Spinal cord (tissue), 10 donors: ENCODE measurements at places on chromosomes 4 and X.

DNA sequence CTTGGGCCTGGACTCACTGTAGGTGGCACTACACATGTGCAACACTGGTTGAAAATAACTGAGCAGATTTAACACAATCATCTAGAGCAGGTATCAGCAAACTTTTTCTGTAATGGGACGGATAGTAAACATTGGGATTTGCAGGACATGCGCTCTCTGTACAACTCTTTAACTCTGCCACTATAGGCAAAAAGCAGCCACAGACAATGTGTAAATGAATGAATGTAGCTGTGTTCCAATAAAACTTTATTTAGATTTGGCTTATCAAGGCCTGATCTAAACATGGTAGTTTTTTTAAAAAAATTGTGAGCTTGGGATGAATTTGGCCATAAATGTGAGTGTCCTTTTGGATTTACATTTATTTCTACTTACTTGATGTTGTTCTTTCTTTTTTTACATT lies 407.3 kb downstream of the FAT4 start:
- no peak for DNase-seq

DNA sequence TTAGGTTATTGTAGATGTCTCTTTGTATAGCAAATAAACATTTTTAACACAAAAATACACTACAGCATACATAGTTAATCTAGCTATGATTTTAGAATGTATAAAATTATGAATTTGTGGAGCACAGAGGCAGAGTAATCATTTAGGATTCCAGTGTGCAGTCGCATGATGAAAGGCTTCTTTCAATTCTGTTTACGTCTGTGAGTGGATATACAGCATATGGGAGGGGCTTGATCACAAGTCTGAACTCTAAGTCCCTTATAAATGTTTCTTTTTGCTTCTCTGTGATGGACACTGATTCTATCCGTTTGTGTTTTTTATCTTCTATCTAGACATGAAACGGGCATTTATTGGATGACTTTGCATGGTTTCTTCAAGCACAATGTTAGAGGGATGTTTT lies 1239.6 kb upstream of the AGA start:
- no peak for DNase-seq

GRCh38 chrX:154795016-154795415 lies 10.3 kb downstream of the MPP1 start:
- no peak for DNase-seq

- peak; percentile 80 for DNase-seq
Measured at GRCh38 chr4:76624241-76624681, 189.2 kb downstream of the SHROOM3 start.

GRCh38 chr4:153281476-153281875 lies 63.0 kb upstream of the MND1 start:
- no peak for DNase-seq

DNA sequence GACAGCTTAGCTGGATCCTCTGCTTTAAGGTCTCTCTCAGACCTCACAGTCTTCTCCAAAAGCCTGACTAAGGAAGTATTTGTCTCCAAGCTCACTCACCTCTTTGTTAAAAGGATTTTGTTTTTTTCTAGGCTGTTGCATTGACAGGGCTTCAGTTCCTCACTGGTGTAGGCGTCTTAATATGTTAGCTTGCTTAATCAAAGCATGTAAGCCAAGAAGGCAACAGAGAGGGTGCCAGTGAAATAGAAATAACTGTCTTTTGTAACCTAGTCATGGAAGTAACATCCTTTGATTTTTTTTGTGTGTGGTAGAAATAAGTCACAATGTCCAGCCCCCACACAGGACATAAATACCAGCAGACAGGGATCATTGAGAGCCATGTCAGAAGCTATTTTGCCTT lies 58.8 kb downstream of the FIP1L1 start:
- no peak for DNase-seq

GRCh38 chrX:44947995-44948394 lies 75.0 kb downstream of the KDM6A start:
- no peak for DNase-seq

DNA sequence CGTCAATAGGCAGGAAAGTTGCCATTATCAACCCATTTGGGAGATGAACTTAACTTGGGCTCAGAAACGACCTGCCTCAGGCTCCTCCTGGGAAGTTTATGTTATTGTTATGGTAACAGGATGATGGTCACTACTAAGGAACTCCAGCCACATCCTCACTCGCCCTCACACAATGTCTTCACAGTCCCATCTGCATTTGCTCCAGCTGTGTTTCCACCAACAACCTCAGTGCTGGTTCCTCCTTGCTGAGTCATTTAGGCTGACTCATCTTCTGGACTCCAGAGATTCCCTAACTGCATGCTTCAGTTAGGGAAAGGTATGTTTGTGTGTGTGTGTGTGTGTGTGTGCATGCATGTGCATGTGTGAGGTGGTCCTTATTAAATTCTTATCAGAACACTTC lies 293.4 kb upstream of the BOD1L1 start:
- no peak for DNase-seq

DNA sequence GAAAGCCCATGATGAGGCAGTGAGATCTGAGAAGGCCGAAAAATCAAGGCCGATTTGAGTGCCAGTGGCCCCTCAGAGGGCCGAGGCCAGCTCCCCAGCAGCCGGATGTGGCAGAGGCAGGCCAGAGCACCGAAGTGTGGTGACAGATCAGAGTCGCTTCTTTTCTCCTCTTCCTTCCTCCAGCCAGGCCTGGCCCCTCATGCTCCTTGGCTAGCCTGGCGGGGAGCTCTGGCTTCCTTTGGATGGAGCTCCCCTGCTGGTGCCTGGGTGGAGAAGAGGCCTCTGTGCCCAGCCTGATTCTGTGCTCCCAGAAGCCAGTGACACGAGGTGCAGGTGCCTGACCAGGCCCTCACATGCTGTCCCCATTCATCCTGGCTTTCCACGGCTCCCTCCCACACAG lies 127.2 kb upstream of the PABPC4L start:
- DNase-seq = no peak

DNA sequence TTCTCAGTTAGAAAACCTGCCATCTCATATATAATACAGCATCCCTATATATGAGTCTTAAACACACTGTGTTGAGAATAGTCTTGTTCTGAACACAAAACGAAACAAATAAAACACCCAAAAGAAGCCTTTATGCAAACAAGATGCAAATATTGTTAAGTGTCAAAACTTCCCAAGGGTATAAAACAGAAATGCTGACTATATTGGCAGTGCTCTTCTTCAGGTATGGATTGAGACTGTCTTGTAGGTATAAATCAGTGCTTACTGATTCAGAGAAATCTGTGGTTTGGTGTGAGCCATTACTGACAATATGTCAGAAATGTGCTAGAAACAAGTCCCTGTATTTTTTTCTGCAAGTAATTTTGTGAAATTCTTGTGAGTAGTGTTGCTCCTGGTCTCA lies 82.8 kb upstream of the CTSO start:
- no peak for DNase-seq

DNA sequence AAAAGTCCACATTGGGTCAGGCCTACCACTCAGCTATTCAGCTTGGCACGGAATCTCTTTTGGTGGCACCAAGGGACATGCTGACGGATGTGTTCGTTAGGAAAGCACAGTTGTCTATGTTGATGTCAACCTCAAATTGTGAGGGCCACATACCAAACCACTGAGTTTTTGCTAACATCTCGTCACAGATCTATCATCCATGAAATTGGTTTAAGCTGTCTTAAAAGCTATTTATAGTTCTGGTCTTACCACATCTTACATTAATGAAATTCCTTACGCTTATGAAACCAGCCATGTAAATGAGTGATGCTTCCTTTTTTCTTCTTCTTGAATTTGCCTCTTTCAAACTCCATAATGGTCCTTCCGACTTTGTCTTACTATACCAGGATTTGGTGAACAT lies 101.5 kb downstream of the MGST2 start:
- DNase-seq = no peak

- DNase-seq = no peak
Measured at GRCh38 chr4:20288846-20289512, 37.3 kb downstream of the SLIT2 start.

GRCh38 chr4:183390374-183390773 lies 54.1 kb upstream of the CDKN2AIP start:
- no peak for DNase-seq

GRCh38 chr4:4647041-4647440 lies 105.2 kb upstream of the STX18 start:
- no peak for DNase-seq

- no peak for DNase-seq
Measured at GRCh38 chrX:106955004-106955772, 35.0 kb downstream of the CLDN2 start.

DNA sequence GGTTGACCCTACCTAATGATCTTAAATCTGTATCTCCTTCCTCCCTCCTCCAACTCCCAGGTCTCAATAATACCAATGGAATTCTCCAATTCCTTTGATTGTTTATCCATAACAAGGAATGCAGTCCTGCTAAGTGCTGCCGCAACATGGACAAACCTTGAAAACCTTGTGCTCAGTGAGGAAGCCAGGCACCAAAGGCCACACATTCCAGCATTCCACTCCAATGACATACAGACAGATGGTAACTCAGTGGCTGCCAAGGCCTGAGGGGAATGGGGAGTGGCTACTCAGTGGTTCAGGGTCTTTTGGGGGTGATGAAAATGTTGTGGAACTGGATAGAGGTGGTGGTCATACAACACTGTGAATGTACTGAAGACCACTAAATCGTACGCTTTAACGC lies 10.4 kb downstream of the HAUS7 start:
- DNase-seq = no peak

GRCh38 chr4:116118221-116118620 lies 967.2 kb downstream of the TRAM1L1 start:
- peak; percentile 42 for DNase-seq

GRCh38 chr4:87839592-87839946 lies 6.8 kb downstream of the MEPE start:
- DNase-seq = no peak

- DNase-seq = no peak
Measured at GRCh38 chr4:111228874-111229273, 606.0 kb upstream of the PITX2 start.

DNA sequence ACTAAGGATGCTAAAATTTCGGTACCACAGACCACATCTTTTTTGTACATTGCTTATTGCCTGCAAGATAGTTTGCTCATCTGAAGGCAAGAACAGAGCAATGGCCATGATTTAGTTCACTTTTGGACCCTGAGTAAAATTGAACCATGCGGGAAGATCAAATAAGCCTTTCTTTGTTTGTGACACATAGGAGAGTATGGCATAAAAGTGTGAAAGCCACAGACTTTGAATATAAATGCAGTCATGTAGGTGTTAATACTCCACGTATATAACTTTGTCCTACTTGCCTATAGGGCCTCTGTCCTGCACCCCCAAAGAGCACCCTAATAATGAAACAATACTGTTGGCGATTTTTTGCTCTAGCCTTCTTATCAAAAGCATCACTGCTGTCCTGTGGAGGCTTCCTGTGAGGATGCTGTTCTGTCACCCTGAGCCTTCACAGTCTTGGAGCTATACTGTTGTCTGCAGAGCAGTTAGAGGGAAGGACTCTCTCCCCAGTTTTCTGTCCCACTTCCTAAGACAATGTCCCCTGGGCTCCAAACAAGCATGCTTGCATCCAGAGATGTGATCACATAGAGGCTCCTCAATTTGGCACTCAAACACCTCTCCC lies 10.2 kb upstream of the CXCL13 start:
- no peak for DNase-seq

DNA sequence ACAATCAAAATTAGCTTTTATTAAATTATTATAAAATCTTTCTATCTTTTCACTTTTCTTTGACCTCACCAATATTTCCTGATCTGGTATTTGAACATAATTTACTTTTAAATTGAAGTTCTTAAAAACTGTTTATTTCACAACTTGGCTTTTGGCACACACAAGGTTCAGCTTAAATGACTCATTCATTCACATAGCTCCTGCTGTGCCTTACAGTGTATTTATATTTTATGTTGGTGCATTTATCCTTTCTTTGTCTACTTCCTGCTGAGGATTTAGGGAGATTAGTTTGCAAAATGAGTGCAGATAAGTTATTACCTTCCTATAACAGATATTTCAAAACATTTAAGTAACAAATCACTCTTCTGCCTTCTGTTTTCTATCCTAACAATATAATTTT lies 430.6 kb downstream of the DTHD1 start:
- peak; percentile 20 for DNase-seq

DNA sequence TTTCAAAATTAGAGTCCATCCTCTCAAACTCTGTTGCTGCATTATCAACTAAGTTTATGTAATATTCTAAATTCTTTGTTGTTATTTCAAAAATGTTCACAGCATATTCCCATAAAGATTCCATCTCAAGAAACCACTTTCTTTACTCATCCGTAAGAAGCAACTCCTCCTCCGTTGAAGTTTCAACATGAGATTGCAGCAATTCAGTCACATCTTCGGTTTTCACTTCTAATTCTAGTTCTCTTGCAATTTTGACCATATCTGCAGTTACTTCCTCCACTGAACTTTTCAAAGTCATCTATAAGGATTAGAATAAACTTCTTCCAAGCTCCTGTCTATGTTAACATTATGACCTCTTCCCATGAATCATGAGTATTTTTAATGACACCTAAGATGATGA lies 216.6 kb upstream of the SLC7A11 start:
- no peak for DNase-seq

DNA sequence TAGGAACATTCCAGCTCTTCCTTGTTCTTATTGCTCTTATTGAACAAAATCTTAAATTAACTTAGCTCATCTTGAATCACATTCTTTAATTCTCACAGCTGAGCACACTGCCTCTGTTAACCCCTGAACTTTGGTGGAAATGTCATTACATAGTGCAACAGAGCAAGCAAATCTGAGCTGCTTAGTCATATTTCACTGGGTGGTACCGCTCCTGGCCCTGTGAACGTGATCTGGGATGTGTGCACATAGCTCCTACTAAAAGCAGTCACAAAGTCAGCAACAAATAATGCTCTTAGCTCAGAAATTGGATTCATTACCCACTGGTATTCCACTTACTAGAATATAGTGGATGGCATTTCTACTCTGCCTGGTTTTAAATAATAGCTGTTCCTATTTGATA lies 27.9 kb downstream of the ARHGEF6 start:
- no peak for DNase-seq

GRCh38 chrX:73940893-73941470 lies 363.0 kb upstream of the ZCCHC13 start:
- no peak for DNase-seq

DNA sequence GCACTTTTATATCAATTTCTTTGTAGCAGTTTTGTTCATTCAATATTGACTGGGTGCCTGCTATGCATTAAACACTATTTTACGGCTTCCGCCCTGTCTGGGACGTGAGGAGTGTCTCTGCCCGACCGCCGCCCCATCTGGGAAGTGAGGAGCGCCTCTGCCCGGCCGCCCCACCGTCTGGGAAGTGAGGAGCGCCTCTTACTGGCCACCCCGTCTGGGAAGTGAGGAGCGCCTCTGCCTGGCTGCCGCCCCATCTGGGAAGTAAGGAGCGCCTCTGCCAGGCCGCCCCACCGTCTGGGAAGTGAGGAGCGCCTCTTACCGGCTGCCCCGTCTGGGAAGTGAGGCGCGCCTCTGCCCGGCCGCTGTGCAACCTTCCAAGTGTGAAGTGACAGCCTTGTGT lies 68.1 kb downstream of the RPS3A start:
- DNase-seq = no peak

- DNase-seq = peak; percentile 9
Measured at GRCh38 chr4:90025248-90025647, 101.9 kb upstream of the CCSER1 start.

GRCh38 chr4:498328-498904 lies 540 bp downstream of the ZNF721 start:
- peak; percentile 20 for DNase-seq

- DNase-seq = no peak
Measured at GRCh38 chr4:176584031-176584606, 208.6 kb downstream of the VEGFC start.

- DNase-seq = no peak
Measured at GRCh38 chr4:52094376-52095145, 43.5 kb downstream of the SPATA18 start.

- no peak for DNase-seq
Measured at GRCh38 chr4:88858752-88859151, 161.1 kb upstream of the NAP1L5 start.
